ENCODE measurements at places on chromosomes 3 and 15.

DNA sequence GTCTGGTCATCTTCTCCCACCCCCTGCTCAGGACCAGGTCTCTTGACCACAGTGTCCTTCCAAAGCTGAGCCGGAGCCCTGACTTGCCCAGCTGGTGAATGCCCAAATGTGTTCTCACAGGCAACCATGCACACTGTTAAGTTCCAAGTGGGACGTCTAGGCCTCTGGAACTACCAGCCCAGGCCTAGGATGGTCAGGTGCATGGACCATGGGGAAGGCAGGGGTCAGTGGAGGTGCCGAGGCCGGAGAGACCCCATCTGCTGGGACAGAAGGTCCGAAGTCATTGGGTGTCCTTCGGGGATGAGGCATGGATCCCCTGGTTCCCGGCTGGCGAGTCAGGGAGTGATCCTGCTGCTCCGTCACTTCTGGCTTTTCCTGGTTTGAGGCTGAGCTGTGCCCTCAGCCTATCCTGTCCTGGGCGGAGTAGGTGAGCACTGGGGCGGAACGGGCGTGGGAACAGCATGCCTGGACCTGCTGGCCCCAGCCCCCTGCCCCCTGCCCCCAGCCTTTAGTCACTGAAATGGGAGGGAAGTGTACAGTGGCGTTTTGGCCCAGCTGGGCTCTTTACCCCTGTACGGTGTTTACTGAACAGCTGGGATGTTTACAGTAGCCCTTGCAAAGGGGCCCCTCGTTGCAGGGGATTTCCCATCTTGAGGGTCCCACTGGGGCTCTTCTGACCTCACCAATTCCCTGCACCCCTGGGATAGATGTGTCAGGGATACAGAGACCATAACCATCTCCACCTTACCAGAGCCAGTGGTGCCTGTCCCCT, 12.1 kb downstream of the SEMA3F start:
- DNase-seq: no peak

GRCh38 chr3:151635905-151636304, 97.8 kb upstream of the AADACL2 start:
- no peak for DNase-seq

GRCh38 chr3:2659896-2660295, 450.3 kb downstream of the IL5RA start:
- DNase-seq: no peak

- peak; percentile 81 for DNase-seq
Observed at GRCh38 chr15:69540622-69541021, 88.0 kb downstream of the RPLP1 start.

DNA sequence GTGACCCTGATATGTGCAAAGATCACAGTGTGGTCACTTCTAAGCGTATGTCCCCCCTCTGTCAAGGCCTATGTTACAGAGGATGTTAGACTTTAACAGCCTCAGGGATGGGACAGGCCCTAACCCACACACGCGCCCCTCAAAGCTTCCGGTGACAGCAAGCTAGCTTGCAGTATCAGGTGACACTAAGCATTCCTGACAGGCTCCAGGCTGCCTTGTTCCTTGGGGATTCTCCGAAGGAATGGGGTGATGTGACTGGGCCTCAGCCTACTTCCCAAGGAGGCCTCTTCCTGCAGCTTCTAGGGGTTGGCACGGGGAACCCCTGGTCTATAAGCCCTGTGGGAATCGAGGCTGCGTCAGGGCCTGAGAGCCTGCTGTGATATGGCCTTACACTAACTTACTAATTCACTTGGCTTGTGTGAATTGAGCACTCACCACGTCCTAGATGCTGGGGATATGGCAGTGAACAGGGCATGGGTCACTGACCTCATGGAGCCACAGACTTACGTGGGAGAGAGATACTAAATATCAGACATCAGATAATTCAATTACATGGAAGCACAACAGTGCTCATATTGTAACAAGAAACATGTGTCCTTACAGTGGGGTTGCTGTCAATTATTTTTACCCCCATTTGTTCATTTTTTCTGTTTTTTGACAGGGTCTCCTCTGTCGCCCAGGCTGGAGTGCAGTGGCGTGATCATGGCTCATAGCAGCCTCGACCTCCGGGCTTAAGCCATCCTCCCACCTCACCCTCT, 11.4 kb upstream of the SPTBN5 start:
- no peak for DNase-seq

- DNase-seq: no peak
Observed at GRCh38 chr3:46667657-46668056, 25.8 kb downstream of the ALS2CL start.

- DNase-seq: peak; percentile 11
Observed at GRCh38 chr3:13670292-13670691, 121.4 kb downstream of the FBLN2 start.

GRCh38 chr3:64548200-64548889, 139.5 kb downstream of the ADAMTS9 start:
- DNase-seq: no peak

- no peak for DNase-seq
Observed at GRCh38 chr3:17539436-17539835, 203.0 kb downstream of the TBC1D5 start.

DNA sequence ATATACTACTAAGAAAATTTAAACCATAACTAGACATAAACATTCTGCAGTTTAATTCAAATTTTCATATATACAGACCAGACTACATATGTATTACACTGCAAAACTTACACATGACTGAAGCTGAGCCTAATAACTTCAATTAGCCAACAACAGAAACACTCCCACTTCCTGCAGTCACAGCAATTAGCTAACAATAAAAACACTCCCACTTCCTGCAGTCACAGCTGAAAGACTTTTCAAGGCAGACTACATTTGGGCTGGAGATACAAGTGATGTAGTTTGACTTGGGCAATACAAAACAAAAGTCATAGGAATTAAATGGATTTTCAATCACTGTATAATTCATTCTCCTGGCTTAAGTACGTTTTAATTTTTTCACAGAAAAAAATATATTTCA, 10.3 kb downstream of the TM2D3 start:
- DNase-seq: no peak

- no peak for DNase-seq
Observed at GRCh38 chr3:116896116-116896515, 186.5 kb downstream of the TUSC7 start.

DNA sequence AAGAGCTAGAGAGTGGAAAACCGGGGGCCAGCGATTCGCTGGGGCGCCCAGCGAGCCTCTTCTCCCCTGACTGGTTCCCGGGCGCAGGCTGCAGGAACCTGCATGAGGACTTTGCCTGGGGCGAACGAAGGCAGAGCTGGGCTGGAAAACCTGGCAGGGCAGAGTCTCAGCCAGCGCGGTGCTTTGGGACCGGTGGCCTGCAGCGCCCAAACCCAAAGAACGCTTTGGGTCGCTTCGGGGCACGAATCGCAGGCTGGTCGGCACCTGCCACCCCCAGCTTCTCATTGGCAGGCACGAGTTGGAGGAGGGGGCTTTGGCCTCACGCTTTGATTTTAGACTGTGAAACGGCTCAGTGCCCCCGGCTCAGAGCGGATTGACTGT, 3.0 kb downstream of the ONECUT1 start:
- DNase-seq: peak; percentile 60

- peak; percentile 44 for DNase-seq
Observed at GRCh38 chr3:125057186-125057850, 1.5 kb upstream of the HEG1 start.

GRCh38 chr15:67510597-67511190, 10.2 kb upstream of the C15orf61 start:
- DNase-seq: no peak

- no peak for DNase-seq
Observed at GRCh38 chr3:13561967-13562366, 13.0 kb downstream of the FBLN2 start.

- DNase-seq: peak; percentile 10
Observed at GRCh38 chr3:58013973-58014649, 5.9 kb downstream of the FLNB start.

DNA sequence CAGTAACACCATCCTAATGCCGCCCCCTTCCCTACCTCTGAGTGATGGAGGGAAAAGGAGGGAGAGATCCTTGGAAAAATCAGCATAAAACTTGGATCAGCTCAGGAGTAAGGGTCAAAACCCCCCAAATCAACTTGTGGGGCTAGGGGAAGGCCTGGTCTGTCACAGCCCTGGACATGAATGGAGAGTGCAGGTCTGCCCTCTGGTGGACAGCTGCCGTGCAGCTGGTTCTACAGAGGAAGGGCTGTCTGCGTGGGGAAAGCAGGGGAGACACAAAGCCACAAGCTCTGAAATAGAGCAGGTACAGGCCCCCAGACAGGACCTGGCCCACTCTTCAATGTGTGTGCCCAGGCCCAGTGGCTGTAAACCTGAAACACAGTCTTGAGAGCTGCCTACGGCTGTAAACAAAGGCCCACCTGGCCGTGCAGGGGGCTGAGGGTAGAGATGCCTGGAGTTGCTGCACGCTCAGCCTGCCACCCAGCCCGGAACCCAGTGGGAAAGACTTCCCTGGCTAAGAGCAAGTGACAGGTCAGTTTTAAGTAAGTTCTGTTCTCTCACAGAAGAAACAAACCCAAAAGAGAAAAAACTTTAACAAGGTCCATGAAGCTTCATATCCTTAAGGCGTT, 16.4 kb downstream of the CLK3 start:
- peak; percentile 76 for DNase-seq

DNA sequence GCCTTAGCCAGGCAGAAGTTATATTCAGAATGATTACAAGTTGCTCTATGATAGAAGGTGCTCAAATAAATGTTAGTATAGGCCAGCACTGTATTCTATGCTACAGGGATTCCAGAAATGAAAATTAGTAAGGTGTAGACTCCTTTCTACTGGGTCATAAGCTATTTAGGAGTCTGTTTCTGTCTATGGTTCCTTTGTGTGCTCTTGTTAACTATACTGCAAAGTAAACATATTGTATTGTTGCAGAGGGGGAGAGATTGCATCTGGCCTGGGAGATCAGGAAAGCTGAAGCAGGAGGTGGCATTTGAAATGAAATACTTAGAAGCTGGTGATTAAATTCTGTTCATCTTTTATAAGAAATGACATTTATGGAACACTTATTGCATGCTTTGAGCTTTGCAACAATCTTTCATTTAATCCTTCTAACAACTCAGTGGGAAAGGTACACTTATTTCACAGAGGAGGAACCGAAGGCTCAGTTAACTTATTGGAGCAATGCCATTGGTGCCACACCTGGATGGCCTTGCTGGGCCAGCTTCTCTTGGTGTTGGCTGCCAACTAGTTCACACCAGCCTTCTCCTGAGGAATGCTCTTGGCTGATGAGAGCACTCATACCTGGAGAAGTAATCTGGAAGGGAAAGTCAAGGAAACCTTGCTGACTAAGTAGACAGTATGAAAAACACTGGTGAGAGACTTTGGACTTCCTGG, 39.1 kb downstream of the ABHD5 start:
- no peak for DNase-seq

- peak; percentile 82 for DNase-seq
Observed at GRCh38 chr15:32099956-32100684, 69.8 kb downstream of the CHRNA7 start.

GRCh38 chr3:188746291-188746783, 425.4 kb upstream of the TPRG1 start:
- DNase-seq: no peak

GRCh38 chr15:72047020-72047419, 70.9 kb downstream of the MYO9A start:
- DNase-seq: no peak

GRCh38 chr3:185929192-185930151, 8.3 kb downstream of the TRA2B start:
- DNase-seq: no peak

DNA sequence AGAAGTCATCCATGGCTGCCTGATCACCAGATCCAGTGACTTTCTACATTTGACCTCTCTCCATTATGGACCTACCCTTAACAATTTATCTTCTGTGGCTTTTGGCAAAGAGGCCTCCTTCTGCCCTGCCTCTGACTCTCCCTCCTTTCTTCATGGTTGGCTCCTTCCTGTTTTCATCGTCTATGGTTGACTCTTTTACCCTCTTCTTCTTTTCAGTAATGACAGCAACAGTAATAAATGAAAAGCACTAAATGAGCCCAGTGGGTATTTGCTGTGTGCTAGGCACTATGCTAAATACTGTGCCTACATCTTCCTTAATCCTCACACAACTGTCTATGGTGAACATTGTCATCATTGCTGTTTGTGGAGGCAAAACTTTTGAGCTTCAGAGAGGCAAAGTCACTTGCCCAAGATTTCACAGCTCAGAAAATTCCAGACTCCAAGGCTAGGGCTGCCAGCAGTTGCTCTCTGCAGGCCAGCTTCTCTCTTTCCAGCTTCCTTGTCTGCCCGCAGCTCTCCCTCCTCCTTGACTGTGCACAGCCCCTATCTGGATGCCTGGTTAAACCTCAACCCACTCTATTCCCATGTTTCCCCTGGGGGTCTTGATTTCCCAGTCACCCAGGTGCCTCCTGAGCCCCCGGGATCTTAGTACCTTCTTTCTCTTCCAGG, 24.6 kb downstream of the ITPR1 start:
- DNase-seq: no peak

DNA sequence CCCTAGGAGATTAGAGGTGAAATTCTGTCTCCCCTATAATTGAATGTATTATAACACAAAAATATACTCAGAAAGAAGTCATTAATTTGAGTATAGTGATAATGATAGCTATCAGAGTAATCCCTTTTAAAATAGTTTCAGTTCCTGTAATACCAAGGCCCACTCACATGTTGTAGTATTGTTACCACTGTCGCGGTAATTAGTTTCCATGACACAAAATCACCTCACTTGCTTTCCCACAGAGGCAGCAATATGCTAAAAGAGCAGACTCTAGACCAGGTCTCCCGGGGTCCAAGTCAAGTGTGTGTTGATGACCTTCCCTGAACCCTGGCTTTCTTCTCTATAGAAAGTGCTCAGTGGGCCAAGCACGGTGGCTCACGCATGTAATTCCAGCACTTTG, 39.5 kb upstream of the NSMCE3 start:
- no peak for DNase-seq

DNA sequence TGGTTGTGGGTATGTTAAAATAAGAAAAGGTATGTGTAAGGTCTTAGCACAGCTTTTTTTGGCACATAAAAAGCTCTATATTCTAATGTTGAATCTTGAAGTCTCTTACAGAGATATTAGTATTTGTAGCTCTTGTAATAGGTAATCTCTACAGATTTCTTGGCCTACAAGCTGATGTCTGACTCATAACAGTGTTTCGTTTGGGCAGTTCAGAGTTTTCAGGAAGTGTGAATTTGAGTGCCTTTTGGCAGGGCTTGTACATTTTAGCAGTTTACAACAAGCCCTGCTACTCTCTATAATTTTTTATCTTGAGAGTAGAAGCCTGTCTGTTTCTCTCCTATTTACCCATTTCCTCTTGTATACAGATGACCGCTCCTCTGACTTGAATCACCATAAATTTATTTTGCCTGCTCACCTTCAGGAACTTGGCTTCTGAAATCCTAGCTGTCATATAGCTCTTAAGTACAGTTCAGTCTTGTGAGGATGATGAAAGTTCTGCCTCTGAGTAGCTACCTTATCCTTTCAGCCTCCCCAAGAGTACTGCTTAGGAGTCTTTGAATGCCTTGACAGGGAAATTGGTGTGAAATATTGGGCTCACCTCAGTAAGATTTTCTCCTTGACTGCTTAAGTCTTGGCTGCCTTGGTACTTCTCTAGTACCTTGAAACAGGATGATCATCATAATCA, 419.9 kb upstream of the RARB start:
- no peak for DNase-seq

- DNase-seq: no peak
Observed at GRCh38 chr15:21267671-21268395, 172.5 kb downstream of the POTEB3 start.

- no peak for DNase-seq
Observed at GRCh38 chr3:53154881-53155285, 6.1 kb upstream of the PRKCD start.

Measured in NCI-H82 (cell line).